ENCODE measurements at places on chromosomes 2 and 18.

- no peak for DNase-seq
Measured at GRCh38 chr2:222270396-222270795, 28.4 kb downstream of the PAX3 start.

DNA sequence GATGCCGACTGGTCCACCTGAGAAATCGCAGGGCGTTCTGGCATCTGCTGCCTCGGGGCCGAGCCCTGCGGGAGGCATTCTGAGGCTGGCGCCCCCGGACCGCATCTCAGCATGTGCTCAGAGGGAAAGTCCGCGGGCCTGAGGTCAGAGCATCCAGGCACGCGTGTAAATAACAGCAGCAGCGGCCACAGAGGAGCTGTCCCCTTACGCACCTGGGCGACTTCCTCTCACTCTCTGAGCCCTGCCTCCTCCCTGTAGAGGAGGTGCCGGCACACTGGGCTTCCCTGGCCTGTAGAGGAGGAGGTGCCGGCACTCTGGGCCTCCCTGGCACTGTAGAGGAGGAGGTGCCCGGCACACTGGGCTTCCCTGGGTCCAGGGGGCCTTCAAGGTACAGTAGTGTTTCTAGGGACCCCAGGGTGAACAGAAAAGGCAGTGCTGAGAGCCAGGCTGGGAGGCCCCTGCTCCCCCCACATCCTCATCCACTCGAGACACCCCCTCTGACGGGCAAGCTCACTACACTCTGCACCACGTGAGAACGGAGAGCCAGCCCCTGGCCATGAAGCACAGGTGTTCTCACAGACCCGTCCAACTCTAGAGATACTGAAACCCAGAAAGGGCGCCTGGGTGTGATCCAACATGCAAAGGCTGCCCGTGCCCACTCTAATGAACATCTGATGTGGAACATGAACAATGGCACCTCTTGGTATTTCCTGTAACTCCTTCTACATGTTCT, 263.5 kb downstream of the HDAC4 start:
- no peak for DNase-seq

DNA sequence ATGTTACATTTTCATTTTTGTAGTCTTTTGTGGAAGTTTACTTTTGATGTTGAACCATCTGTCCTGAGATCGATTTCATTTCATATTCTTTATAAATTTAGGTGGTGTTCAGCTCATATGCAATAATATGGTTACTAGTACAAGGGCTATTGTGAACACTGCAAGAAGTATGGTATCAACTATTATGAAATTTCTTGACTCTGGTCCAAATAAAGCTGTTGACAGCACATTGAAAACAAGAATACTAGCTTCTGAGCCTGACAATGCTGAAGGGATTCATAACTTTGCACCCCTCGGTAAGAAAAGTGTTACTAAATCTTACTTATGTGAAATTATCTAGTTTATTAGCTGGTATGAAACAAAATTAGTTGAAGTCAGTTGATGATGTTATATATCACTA, 124.9 kb upstream of the TTC27 start:
- no peak for DNase-seq

- DNase-seq: no peak
Measured at GRCh38 chr18:79580498-79581171, 99.0 kb upstream of the CTDP1 start.

- no peak for DNase-seq
Measured at GRCh38 chr2:119520696-119521432, 3.4 kb downstream of the SCTR start.

DNA sequence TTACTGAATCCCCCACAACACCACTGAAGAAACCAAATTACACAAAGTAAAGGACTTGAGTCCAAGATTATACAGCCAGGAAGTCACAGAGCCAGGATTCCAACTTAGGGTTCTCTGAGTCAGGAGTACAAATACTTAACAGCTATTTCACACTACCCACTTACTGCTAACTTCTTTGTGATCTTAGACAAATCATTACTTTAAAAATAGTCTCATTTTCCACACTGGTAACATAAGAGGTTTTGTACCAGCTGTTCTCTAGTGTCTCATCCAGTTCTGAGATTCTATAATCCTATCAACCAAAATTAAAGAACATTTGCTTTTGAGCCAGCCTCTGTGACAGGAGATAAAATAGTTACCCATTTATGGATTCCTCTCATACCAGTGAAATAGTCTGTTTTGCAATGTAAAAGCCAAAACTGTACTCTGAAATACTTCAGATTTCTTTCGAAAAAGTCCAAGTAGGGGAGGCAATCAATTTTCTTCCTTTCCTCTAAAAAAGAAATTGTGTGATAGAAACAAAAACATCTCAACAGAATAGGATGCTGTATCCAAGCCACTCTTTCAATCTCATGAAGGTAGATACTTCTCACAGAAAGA, 157.6 kb downstream of the LRATD1 start:
- no peak for DNase-seq

- no peak for DNase-seq
Measured at GRCh38 chr2:191697870-191698269, 19.9 kb downstream of the NABP1 start.

DNA sequence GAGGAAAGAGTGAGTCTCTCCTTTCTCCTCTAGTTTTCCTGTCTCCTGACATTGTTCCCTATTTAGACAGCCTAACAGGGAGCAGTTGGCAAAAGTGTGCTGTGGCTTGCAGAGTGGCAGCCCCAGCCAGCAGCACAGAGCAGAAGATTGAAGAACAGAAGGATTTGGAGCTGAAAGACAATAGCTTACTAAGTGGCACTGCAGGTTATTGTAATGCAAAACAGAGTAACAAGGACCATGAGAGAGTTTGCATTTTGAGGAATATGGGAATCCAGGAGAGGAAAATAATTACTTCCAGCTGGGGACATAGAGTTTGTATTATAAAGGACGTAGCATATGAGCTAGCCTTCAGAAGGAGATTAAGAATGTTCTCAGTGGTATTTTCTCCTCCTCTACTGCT, 342.4 kb downstream of the AKAIN1 start:
- DNase-seq: no peak

DNA sequence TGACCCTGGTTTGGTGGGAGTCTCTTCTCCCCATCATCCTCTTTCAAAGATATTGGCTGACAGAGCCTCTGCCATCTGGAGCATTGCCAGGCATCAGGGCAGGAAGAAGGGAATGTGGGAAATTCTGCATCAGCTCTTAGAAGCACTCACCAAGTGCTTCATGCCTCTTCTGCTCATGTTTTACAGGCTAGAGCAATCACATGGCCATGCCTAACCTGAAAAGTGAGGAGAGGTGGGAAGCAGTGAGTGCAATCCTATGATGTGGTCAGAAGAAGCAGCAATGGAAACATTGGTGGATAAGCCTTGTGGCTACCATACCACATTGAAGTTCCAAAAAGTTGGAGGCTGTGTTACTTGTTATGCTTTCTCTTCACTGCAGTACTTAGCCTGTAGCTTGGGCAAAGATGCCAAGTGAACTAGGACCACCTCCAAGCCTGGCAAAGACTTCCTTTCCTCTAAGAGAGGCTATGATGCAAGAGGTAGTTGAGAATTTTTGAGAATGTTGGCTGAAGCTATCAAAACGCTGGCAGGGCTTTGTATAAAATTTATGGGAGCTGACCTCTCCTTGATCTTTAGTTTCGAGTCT, 64.1 kb downstream of the BCL2L11 start:
- DNase-seq: no peak

- DNase-seq: no peak
Measured at GRCh38 chr2:38200598-38200997, 124.6 kb upstream of the CYP1B1 start.

- no peak for DNase-seq
Measured at GRCh38 chr2:57693177-57693576, 353.4 kb upstream of the VRK2 start.

GRCh38 chr2:84704505-84705244, 176.2 kb downstream of the TRABD2A start:
- no peak for DNase-seq

GRCh38 chr2:59583173-59583765, 970.2 kb downstream of the BCL11A start:
- DNase-seq: no peak

- DNase-seq: no peak
Measured at GRCh38 chr2:5699963-5700362, 7.8 kb downstream of the SOX11 start.

GRCh38 chr2:171200469-171200868, 39.8 kb upstream of the TLK1 start:
- no peak for DNase-seq

DNA sequence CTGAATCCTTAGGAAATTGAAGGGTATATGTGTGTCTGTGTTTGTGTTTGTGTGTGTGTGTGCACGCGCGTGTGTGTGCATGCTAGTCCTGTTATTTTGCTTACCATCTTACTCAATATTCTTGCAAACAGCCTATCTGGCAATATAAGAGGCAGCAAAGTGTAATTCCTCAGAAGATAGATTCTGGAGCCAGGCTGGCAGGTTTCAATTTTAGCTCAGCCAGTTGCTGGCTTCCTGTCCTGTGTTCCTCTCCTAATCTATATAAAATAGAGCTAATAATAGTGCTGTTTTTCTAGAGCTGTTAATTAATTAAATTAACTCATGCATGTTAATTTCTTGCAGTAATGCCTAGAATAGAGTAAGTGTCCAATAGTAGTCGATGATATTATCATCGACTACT, 256.2 kb downstream of the PIK3C3 start:
- DNase-seq: no peak

- no peak for DNase-seq
Measured at GRCh38 chr2:23769364-23769763, 157.6 kb downstream of the ATAD2B start.

DNA sequence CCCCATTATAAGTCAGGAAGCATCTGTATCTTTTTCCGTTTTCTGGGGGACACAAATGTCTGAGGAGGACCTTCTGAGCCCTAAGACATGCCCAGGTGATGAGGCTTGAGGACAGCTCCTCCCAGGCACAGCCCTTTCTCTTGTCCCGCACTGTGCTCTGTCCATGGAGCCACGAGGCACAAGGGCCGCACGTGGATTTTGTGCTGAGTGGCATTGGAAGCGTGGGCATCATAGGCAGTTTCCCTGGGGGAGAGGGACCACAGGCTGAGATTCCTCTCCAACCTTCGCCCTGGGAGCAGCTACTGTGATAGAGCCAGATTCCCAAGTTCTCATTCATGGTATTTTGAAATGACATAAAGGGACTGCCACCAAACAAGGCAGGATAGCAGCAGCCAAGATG, 139.9 kb downstream of the SH3RF3 start:
- no peak for DNase-seq

DNA sequence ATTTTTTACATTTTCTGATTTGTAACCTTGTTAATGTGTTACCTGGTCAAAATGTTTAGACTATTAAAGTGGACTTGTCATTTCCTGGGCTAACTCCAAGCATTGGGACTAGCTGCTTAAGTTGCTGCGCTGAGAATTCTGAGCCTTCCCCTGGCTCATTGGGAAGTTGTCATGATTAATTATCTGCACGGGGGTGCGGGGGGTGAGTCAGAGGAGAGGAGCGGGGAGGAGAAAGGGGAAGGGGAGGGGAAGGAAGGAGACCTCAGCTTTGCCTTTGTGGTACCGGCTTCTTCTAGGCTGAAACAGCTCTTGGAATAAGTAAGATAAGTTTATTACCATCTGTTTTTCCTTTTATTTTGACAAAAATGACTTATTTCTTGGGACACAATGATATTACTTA, 52.9 kb upstream of the APCDD1 start:
- DNase-seq: no peak

DNA sequence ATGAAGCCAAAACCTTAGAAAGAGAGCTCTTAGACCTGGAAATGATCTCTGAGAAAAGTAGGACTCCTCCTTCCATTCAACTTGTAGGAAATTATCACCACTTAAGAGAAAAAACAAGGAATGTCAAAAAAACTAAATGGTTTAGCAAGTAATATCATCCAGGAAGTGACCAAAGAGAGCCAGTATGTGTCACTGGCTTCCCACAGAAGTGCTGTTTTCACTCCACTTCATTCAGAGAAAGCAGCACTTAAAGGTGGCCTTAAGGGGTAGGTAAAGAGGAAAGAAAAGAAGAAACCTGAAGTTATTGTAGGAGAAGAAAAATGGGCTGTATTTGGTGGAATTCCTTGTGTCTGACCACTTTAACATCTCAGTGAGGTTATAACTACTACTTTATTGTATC, 414.4 kb upstream of the ETAA1 start:
- no peak for DNase-seq

GRCh38 chr2:23516520-23517256, 131.7 kb downstream of the KLHL29 start:
- no peak for DNase-seq

DNA sequence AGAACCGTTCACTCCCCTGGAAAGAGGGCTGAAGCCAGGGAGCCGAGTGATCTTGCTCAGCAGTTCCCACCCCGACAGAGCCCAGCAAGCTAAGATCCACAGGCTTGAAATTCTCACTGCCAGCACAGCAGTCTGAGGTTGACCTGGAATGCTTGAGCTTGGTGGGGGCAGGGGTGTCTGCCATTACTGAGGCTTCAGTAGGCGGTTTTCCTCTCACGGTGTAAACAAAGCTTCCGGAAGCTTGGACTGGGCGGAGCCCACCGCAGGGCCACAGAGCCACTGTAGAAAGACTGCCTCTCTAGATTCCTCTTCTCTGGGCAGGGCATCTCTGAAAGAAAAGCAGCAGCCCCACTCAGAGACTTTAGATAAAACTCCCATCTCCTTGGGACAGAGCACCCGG, 180.8 kb downstream of the WDR7 start:
- no peak for DNase-seq

- peak; percentile 95 for DNase-seq
Measured at GRCh38 chr2:219218732-219219701, at the start of gene ABCB6. Gene ABCB6, minus strand, starts transcription at chr2:219218958. Its CDS starts 285 bp downstream, at chr2:219218673.

DNA sequence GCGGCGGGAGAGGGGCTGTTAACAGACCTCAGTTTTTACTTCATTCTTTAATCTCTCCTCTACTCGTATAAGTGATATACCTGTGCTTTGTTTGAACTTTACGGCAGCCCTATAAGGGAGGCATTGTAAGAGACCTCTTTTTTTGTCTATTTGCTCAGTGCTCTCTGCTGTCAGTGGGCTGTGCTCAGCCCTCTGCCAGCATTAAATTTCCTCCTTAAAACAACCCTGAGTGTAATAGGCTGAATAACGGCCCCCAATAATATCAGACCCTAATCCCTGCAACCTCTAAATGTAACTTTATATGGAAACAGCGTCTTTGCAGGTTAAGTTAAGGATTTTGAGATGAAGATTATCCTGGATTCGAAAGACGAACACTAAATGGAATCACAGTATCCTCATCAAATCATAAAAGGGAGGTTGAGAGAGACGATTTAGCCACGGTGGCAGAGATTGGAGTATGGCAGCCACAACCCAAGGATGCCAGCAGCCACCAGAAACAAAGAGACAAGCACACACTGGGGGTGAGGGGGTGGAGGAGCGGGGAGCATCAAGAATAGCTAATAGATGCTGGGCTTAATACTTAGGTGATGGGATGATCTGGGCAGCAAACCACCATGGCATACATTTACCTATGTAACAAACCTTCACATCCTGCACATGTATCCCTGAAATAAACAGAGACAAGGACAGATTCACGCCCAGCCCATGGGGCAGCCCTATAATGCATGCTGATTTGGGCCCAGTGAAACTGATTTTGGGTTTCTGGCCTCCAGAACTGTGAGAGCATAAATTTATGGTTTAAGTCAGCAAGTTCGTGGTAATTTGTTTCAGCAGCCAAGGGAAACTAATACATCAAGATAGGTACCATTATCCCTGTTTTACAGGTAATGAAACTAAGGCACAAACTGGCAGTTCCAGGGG, 894 bp upstream of the FARSB start:
- DNase-seq: no peak

- no peak for DNase-seq
Measured at GRCh38 chr2:109143214-109144187, 14.5 kb downstream of the SH3RF3 start.

Measured in skin of body (tissue), 3 donors.